Psoas muscle (tissue), 8 donors: ENCODE measurements at places on chromosomes 1 and 21. TPM values are rescaled to one million over a fixed set of nuclear protein-coding genes. Genes with fewer than 3 reads are reported as not detected.
A peak's percentile ranks its signal among the peaks of the same experiment; 100 is the strongest.

The SMIM1 gene
- 1.7 TPM for total RNA-seq

DNA sequence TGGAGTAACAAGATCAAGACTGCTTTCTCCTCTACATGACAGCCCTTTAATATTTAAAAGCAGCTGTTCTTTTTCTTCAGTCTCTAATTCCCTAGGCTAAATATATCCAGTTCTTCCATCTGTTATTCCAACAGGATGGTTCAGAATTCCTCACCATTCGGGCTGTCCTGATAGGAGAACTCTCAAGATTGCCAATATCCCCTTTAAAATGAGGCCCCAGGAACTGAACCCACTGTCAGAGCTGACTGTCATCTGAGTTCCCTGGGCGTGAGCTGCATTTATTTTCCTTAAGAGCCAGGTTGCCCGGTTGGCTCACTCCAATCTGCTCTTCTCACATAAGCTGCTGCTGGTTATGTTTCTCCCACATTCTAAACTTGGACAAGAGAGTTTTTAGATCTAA is 177.6 kb downstream of the MIS18A start:
- DNase-seq, result no peak

The HHAT gene
- 0.15 TPM for total RNA-seq

DNA sequence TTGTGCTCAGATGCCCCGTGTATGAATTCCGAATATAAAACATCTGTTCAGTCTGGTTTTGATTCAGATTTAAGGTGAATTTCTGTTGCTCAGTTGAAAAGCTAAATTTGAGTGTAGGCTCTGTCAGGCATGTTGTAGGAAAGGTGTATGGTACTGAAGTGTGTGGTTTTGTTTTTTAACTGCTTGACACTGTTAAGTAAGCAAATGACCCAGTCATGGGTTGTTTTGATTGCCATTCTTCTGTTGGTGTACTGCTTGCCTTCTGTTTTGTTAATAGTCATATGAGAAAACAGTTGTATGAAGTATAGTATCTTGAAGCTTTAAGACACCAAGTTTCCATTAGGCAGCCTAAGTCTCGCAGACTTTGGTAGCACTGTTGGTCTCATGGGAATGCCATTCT is 10.0 kb downstream of the MRPS6 start:
- no peak for DNase-seq

DNA sequence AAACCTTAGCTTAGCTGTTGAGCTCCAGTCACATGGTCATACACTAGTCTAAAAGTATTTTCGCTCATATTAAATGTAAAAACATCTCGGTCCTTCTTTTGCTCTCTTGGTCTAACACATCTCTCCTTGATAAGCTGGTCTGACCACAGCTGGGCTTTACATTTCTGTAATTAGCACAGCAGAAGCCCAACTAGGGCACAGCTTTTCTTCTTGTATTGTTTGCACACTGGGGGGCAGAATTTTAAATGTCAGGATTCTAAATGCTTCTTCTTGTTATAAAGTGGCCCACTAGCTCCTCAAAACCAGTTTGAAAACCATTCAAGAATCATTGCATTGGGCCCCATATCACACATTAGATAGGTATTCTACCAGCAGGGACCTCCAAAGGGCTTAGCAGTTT is 289.1 kb upstream of the PKN2 start:
- no peak for DNase-seq

GRCh38 chr1:60867782-60868181 is 214.6 kb upstream of the NFIA start:
- DNase-seq, result no peak

GRCh38 chr21:21187579-21187978 is 189.4 kb downstream of the NCAM2 start:
- DNase-seq, result no peak

DNA sequence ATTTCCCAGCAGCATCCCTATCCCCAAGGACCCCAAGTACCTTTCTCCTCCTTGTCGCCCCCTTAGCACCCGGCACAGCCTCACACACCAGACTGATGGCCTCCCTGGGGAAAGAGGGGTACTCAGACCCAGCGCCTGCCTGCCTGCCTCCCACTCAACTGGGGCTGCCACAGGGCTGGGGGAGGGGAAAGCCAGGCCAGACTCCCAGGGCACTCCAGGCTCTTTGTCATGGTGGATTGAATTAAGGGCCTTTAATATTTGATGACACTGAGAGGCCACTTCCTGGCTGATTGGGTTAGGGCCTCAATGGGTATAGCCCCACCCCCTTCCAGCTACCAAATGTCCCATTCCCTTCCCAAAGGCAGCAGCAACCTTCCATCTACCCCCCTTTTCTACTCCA is 1.8 kb downstream of the SHC1 start:
- DNase-seq, result no peak

The SLC19A1 gene
- 2.1 TPM for total RNA-seq

- no peak for DNase-seq
Measured at GRCh38 chr1:4055294-4055967, 155.4 kb upstream of the C1orf174 start.

DNA sequence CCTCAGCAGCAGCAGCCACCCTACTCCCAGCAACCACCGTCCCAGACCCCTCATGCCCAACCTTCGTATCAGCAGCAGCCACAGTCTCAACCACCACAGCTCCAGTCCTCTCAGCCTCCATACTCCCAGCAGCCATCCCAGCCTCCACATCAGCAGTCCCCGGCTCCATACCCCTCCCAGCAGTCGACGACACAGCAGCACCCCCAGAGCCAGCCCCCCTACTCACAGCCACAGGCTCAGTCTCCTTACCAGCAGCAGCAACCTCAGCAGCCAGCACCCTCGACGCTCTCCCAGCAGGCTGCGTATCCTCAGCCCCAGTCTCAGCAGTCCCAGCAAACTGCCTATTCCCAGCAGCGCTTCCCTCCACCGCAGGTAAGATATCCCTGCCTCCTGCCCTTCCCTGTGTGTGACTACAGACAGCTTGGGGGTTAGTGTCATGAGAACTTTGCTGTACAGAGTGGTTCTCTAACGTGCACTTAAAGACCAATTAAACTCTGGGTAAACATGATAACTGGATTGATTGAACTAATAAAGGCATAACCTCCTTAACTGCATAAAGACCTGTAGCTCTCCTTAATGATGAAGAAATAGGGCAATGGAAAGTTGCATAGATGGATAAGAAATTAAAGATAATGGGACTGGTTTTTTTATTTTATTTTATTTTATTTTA is 35.6 kb downstream of the ARID1A start:
- DNase-seq, result no peak

The C1orf74 gene
- total RNA-seq, result 0.54 TPM

DNA sequence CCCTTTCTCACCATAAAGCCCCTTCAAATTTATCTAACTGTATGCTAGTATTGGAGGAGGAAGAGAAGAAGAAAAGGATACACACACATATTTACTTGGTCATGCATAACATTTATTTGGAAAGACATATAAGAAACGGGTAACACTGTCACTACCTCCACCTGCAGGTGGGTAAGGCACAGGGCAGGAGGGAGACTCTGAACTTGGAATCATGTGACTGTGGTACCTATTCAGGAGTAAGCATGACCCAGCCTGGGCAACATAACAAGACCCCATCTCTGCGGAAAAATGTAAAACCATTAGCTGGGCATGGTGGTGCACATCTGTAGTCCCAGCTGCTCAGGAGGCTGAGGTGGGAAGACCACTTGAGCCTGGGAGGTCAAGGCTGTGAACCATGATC is 1.4 kb upstream of the PADI6 start:
- no peak for DNase-seq

The CEP170 gene
- 32.1 TPM for total RNA-seq

- no peak for DNase-seq
Measured at GRCh38 chr1:18569811-18570545, 60.7 kb upstream of the PAX7 start.

The HIVEP3 gene
- total RNA-seq, result 2.1 TPM

The REG4 gene
- total RNA-seq, result not detected

- DNase-seq, result no peak
Measured at GRCh38 chr1:227824204-227824603, 8.7 kb downstream of the PRSS38 start.

DNA sequence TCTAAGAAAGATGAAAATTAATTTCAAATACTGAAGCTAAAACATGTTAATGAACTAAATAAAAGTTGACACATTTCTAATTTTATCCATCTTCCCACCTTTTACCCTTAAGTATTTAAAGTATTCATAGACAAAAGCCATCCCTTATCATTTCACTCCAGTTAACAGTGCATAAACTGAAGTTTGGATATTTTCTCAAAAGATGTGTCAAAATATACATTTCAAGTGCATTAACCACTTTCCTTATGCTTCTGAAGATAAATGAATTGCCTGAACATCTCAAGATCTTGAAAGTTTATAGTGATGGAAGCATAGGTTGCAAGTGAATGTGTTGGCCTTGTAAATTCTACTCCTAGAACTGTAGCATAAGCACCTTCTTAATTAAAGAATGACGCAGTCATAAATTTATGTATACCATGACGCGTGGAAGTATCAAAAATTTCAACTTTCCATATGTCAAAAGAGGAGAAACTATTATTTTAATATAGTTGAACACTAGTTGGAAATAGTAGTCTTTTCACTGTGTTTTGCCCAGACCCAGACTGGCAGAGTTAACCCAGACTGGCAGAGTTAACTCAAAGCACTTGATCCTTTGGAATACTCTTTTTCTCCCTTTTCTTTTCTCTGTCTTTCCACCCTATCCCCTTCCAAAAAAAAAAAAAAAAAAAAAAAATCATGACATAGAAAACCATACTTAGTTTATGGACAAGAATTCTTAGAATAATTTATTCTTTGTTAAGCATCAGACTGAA is 282.6 kb upstream of the C1orf105 start:
- DNase-seq, result no peak

DNA sequence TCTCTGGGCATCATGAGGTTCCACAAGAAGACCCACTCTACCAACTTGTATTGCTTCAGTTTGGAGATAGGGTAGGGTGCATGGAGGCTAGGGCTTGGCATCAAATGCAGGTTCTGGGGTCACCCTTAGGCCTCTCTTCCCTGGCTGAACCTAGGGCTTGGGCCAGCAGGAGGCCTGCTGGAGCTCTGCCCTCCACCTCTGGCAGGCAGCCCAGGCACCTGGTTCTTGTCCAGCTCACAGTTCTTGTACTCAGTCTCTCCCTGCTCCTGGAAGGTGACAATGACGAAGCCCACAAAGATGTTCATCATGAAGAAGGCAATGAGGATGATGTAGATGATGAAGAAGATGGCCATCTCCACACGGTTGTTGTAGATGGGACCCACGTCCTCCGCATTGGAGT is 37.5 kb upstream of the KIF21B start:
- DNase-seq, result peak; percentile 70

DNA sequence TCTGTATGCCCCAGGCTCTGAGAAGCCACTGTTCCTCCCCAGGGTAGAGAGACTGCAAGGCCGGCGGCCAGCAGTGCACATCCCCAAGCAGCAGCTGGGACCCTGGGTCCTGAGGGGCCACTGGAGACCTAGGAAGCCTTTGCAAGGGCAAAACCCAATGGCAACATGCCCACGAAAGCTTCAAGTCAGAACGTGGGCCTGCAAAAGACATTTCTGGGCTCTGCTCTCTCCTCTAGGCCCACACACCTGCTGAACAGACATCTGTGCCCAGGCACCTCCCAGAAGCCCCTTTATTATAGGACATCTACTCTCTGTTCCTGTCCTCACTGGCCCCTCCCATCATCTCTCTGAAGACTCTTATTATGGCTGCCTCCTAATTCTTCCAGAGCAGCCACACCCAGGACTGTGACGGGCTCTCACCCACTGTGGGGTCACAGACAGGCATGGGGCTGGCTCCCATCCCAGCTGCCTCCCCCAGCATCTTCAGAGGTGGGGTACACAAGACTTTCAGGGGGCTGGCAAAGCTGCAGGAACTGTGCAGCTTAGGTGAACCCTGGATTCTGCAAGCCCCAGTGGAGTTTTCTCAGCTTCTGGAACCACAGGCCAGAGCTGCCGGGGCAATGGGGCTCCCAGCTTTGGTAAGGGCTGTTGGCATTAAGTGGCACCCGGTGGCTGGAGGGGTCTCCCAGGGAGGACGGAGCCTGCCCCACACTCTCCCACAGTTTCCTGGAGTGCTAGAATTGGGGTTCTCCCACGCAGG is 12.6 kb downstream of the TRIM11 start:
- DNase-seq, result no peak

DNA sequence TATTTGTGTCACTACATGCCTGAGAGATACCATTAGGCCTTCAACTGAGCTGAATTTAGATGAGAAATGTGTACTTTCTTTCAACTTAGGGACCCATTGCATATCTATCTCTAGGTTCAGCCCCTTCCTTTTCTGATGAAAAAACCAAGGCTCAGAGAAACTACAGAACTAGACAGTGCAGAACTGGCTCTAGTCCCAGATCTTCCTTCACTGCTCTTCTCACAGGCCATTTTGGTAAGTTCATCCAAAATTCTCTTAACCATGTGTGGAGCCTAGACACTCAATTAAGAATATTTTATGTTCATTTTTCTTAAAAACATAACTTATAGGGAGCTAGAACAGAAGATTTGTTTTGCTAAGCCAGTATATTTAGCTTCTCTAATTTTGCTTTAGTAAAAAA is 128.9 kb downstream of the ASTN1 start:
- no peak for DNase-seq

- peak; percentile 85 for DNase-seq
Measured at GRCh38 chr21:26964170-26964778, 2.6 kb downstream of the ADAMTS5 start.

The TTC22 gene
- total RNA-seq, result not detected

The DHRS3 gene
- 41.2 TPM for total RNA-seq

- no peak for DNase-seq
Measured at GRCh38 chr21:15370462-15370975, 305.7 kb upstream of the NRIP1 start.

GRCh38 chr1:35454176-35454575 is 103.0 kb downstream of the KIAA0319L start:
- DNase-seq, result no peak
